Activated gamma-delta T cell treated with Interleukin-2 at 50 U/mL for 16 hours (primary cell): ENCODE measurements at places on chromosomes 7 and 10.

GRCh38 chr10:24494236-24494635 is 229.5 kb downstream of the ARHGAP21 start:
- no peak for DNase-seq

DNA sequence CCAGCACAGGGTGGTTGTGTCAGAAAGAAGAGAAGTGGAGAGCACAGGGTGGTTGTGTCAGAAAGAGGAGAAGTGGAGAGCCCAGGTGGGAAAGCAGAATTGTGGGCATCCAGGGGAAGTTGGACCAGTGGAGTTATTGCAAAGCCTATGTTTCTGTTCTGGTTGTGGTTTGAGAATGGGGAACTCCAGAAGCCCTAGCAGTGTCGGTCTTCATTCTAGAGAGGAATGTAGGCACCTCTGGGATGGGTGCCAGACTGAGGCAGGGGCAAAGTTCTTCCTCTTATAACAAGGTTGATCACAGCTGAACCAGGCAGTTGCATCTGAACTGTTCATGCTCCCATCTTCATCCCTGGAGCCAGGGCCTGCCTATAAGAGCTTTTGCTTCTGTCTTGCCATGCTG is 954 bp downstream of the FSCN3 start:
- DNase-seq: no peak

- no peak for DNase-seq
These were observed 537.4 kb downstream of the CNTNAP2 start for GRCh38 chr7:146654048-146654447.

DNA sequence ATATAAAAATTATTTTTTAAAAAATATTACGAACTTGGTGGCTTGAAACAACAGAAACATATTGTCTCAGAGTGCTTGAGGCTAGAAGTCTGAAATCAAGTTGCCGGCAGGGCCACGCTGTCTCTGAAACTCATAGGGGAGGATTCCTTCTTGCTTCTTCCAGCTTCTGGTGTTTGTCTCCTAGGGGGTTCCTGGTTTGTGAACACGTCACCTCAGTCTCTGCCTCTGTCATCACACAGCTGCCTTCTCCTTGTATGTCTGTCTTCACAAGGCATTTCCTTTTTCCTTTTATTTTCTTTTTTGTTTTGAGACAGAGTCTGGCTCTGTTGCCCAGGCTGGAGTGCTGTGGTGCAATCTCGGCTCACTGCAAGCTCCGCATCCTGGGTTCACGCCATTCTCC is 12.7 kb upstream of the SNX8 start:
- DNase-seq: no peak

GRCh38 chr10:24701447-24701846 is 22.2 kb downstream of the ARHGAP21 start:
- DNase-seq: no peak

DNA sequence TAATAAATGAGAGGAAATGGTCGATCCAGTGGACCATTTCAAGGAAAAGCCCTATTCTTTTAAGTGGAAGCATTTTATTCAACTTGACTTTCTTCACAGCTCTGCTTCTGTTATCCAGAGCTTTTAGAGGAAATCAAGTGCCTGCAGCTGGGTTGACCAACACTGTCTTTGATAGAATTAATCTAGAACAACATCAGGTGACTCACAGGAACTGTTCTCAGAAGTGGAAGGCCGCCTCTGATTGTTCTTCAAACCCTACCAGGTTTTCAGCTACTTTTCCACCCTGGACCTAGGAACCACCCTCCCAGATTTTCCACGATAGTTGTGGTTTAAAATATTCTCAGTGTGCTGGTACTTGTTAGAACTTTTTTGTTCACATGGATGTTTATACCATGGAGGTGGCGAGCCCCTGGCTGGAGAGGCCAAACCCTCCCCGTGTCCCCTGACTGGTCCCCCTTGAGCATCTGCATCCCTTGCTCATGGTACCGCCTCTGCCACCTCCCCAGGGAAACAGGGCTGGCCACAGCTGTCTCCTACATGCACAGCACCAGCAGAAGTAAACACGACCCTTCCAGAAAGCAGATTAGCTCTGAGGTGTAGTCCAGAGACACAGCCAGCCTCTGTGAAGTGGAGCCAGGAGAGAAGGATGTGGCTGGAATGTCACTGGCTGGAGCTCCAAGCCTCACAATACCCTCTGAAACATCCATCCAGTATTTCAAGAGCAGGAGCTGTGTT is 293.3 kb downstream of the USP6NL start:
- DNase-seq: no peak

GRCh38 chr7:112892263-112892662 is 102.1 kb upstream of the TMEM168 start:
- no peak for DNase-seq

GRCh38 chr10:114401195-114401791 is 3.0 kb downstream of the AFAP1L2 start:
- DNase-seq: no peak

- DNase-seq: no peak
These were observed 72.0 kb upstream of the BTBD16 start for GRCh38 chr10:122199070-122199469.

DNA sequence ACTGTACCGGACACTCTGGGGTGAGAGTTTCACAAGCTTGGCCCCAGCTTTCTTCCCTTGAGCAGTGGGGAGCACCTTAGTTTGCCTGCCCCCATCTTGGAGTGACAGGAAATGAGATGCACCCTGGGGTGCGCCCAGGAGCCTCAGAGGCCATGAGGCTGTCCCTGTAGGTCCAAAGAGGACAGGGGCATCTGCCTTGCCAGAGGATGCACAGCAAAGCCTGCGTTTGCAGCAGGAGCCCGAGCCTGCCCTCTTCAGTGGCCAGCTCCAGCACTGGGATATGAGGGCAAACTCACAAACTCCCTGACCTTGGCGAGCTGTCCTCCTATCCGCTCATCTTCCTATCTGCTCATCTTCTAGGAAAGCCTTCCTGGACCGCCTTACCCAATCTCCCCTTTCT is 79.5 kb downstream of the PROSER2 start:
- DNase-seq: no peak

DNA sequence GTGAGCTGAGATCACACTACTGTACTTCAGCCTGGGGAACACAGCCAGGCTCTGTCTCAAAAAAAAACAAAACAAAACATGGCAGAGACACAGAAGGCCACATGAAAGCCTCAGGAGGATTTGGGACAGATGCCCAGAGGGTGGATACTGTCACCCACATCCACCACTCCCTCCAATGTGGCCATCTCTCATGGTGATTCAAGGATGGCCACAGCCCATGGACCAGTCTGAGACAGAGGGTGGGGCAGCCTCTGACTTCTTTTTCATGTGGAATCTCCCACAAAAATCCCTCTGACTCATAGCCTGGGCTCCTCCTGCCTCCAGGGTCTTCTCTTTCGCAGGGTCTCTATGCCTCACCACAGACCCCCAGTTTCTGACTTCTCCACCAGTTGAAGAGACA is 59.0 kb upstream of the GTF2I start:
- DNase-seq: no peak

GRCh38 chr10:93062514-93063143 is 2.0 kb downstream of the CYP26C1 start:
- no peak for DNase-seq
